ENCODE measurements at places on chromosomes 16 and 17.
A peak's percentile ranks its signal among the peaks of the same experiment; 100 is the strongest.

DNA sequence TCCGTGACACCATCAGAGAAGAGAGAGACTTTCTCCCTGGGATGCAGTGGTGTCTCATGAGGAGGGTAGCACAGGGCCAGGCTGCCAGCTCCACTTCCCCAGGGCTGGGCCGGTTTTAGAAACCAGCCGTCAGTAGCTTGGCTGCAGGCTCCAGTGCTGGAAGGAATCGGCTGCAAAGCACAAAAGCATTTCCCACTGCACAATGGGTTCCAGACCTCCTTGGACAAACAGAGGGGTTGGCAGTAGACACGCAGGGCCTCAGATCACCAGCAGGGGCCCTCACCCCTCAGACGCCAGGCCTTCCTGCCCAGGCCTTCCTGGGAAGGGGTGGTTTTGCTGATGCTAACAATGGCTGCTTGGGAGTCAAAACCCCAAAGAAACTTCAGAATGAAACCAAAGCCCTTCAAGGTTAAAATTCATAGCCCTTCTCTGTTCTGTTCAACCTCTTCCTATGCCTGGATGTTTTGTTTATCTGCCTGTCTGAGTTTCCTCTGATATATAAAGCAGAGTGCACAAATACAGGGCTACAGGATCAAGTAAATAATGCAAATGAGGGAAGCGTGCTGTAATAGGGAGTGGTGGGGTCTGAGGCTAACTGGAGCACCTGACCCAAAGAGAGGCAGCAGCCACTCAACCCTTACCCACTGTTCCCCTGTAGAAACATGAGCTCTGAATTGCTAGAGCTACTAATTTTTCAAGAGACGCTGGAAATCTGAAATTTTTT lies 26.2 kb downstream of the TEKT5 start:
- DNase-seq: no peak

DNA sequence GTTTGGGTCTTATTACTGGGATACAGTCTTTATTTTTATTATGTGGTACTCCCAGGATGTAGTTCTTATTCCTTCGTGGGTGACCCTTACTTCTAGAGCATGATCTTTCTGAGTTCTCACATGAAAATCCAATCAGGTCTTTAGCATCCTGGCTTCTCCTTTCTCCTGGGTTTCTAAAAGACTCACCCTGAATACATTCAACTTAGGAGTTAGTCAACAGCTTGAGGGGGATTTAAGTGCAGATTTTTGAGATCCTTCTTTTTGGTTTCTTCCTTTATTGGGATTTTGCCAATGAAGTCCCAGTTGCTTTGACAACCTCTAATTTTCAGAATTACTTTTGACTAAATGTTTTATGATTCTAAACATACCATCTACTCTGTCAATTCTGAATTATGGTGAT lies 68.2 kb downstream of the SIAH1 start:
- DNase-seq: no peak

DNA sequence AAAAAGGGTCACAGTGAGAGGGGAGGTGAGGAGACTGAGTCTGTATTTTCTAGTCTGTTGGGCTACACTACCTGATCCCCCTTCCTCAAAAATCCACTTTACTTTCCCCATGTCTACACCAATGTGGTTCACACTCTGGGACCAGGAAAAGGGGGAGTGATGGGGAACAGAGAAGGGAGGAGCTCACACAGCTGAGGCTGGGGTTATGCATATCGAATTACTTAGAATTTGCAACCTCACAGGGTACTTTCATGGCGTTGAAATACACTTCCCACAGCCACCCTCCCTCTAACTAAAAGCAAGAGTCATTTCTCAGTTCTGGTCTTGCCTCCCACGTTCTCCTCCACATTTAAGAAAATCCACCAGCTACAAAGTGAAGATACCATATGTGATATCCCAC lies 14.1 kb downstream of the MAPT start:
- no peak for DNase-seq

GRCh38 chr16:16009401-16009800 lies 60.0 kb downstream of the ABCC1 start:
- no peak for DNase-seq

GRCh38 chr16:50771366-50771765 lies 29.5 kb downstream of the CYLD start:
- DNase-seq: no peak

GRCh38 chr17:37373530-37374159 lies 2.1 kb upstream of the C17orf78 start:
- DNase-seq: no peak

DNA sequence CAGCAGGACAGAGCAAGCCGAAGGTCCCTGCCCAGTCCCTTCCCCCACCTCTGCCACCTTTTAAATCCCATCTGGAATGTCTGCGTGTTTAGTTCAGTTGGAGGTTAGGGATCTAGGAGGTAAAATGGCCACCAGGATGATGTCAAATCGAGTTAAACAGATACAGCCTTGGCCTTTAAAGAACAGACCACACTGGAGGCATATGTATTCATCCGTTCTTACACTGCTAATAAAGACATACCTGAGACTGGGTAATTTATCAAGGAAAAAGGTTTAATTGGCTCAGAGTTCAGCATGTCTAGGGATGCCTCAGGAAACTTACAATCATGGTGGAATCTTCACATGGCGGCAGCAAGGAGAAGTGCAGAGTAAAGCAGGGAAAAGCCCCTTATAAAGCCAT lies 167.8 kb upstream of the CACNG5 start:
- no peak for DNase-seq

DNA sequence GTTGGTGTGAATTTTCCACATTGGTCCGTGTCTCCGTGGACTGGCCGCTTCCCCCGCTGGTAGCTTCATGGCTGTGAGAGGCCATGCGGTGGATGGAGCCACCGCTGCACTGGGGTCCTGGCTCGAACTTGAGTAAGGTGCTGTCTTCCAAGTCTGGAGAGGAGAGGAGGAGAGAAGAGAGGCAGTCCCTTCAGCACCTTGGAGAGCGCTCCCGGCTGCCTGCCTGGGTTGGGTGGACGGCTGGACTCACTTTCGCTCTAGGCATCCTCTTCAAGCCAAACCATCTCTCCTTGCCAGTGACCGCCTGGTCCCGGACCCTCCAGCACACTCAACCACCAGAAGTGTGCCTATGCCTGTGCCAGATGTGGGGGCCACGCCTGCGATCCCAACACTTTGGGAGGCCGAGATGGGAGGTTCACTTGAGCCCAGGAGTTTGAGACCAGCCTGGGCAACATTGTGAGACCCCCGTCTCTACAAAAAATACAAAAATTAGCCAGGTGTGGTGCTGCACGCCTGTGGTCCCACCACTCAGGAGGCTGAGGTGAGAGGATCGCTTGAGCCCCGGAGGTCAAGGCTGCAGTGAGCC lies 6.2 kb downstream of the JPH3 start:
- DNase-seq: peak; percentile 77

GRCh38 chr17:27956601-27957445 lies 63.7 kb upstream of the LYRM9 start:
- no peak for DNase-seq

- DNase-seq: no peak
These were observed 9.9 kb upstream of the FOXJ1 start for GRCh38 chr17:76150712-76151622.

DNA sequence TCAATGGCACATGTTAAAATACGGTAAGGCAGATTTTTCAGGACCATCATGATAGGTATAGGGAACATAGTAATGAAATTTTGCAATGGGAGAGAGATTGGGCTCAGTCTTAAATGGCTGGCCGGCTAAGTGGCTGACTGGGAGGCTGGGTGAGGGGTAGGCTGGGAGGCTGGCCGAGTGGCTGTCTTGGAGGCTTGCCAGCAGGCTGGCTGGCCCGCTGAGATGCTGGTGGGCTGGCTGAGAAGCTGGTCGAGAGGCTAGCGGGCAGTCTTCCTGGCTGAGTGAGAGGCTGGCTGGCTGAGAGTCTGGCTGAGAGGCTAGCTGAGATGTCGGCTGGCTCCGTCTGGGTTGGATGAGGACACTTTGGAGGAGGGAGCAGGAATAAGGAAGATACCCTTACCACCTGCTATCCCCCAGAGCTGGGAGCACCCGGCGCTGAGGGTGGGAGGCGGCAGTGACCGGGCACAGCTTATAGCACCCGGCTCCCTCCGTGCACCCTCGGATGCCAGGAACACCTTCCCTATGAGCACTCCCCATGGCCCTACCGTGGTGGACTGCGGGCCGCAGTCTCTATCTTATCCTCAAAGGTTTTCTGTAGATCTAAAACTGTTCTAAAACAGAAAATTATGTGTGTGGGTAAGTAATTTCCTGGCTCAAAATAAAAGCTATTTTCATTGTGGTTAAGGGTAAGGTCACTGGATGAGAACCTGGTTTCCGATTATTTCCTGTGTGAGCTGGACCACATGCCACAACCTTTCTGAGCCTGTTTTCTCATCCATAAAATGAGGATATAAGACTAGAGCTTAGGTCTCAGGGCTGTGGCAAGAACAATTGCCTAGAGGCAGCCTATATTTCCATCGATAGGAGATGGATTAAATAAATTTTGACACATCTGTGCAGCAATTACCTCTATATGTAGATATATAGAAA lies 34.5 kb upstream of the TMC5 start:
- DNase-seq: peak; percentile 90

DNA sequence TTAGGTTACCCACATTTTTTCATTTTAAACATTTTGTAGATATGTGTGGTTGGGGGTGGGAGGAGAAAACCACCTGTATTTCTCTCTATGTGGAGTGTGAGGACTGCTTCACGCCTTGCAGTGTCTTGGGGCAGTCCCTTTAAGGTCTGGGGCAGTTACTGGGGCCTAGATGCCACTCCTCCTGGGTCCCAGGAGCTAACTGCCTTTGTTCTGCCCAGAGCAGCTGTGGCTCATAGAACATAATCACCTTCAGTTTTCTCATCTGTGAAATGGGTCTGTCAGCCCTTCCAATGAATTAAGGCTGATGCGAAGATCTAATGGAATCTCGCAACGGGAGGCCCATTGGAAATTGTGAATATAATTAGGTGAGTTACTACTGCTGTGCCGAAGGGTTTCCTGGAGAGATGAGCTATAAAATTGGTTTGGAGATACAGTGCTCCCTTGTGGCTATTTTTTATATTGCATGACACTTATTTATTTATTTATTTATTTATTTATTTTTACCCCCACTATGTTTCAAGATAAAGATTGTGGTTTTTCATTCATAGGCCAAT lies 22.9 kb downstream of the DHRS7C start:
- DNase-seq: no peak

DNA sequence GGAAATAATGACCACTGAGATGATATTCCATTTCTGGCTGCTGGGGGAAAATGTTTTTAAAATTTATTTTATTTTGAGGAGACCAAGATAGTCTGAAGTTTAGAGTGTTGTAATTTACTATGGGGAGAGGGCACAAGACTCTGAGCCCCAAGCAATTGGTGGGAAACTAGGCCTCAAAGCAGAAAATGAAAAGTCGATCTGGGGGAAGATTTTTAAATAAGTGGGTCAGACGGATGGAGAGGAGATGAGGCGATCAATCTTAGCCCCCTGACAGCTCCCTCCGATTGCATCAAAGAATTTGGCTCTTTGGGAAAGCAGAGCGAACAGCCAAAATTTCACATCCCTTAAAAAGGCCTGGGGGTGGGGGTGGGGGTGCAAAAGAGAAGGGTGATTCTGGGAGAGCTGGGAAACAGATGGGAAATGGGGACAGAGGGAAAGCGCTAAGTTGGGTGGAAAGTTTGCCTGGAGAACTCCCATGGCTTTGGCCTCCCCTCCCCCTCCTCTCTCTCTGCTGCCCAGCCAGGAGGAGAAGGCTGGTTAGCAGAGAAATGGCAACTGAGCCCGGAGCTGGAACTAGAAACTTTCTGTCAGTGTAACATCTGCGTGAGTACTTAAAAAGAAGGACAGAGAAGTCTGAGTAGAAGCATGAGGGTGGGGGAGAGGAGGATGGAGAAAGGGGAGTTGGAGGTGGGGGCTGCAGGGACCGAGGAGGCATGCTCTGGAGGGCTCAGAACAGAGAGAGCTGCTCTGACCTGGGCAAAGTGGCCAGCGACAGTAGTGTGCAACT lies 1.4 kb upstream of the HOXB2 start:
- DNase-seq: no peak

DNA sequence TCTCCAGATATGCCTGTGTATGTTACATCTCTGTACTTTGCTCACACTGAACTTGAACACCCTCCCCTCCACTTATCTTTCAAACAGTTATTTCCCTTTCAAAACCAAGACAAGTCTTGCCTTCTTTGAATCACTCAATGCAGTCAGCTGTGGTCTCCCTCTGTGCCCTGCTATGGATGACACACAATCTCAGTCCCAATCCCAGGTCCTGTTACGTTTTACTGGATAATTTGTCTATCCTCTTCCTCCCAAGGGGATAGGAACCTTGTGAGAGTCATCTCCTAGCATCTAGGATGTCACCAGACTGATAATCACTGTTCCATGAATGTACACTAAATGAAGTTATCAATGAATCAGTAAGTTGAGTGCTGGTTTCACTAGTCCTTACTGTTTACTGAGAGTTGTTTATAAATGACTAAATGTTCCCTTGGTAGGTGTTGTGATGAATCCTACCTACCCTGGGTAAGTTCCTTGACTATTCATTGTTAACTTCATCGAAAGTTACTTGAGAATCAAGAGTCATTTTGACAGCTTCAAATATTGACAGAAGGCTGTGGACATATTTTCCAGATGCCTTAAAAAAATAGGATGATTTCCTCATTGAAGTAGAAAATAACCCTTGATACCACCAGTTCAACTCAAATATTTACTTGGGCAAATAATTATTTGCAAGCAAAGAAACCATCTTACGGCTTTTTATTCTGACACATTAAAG lies 244.9 kb downstream of the PRKCA start:
- DNase-seq: no peak

- no peak for DNase-seq
These were observed 266.4 kb downstream of the MAF start for GRCh38 chr16:79334127-79334526.

GRCh38 chr17:35588196-35588920 lies 1.2 kb downstream of the AP2B1 start:
- DNase-seq: no peak

GRCh38 chr16:83627996-83628395 lies 179.8 kb upstream of the HSBP1 start:
- no peak for DNase-seq

DNA sequence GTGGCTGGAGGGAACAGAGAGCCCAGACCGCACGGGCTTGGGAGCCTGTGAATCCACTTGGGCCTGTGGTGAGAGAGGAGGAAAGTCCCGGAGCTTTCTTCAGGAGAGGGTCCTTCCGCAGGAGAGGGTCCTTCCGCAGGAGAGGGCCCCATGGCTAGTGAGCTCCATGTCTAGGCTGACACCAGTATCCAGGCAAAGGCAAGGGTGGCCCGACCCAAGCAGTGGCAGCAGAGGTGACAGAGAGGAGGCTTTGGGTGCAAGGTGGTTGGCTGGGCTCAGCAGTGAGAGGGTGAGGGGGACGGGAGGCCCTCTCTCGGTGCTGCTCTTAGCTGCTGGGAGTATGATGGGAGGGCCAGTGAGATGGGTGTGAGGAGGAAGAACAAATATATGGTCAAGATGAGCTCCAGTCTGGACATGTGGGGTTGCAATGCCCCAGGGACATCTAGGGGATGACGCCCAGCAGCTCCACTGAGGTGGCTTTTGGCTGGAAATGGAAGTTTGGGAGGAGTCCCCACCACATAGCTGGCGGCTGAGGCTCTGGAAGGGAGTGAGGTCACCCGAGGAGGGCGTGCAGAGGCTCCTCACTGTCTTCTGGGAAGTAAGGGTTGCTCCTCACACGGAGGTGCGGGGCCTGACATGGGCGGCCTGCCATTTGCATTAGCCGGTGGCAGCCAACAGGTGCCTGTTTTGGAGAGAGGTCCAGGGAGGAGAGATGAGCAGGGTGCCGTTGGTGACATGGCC lies 2.3 kb upstream of the HSD3B7 start:
- DNase-seq: no peak

GRCh38 chr16:88819126-88819525 lies 7.4 kb upstream of the APRT start:
- DNase-seq: no peak
